ENCODE measurements at places on chromosomes 12 and 14.

DNA sequence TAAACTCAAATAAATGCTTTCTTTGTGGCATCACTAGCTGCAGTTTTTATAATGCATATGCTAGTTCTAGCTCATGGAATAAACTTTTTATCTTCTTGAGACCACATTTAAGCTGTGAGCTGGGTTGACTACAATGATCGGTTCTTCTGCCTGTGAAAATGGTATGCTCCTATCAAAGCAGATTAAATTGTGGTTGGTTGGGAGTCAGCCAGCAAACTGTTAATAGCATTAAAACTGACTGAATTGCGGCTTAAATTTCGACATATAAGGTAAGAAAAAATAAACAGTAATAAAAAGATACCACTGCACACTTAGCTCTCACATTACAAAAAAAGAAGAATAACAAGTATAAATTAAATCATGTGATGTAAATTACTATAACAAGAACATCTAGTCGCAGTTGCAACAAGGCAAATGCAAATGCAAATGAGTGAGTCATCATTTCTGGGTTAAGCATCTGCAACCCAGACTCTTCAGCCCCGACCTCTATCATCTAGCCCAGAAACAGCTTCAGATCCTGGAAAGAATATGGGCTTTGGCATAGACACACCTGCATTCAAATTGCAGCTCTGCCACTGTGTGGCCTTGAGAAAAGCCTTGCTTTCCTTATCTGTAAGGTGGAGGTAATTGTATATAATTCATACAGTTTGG is 19.8 kb upstream of the DHRS7 start:
- DNase-seq: no peak

- DNase-seq: peak; percentile 54
Measured at GRCh38 chr12:69738351-69739286, at the start of gene RAB3IP. Gene RAB3IP, plus strand, starts transcription at chr12:69738860. Its CDS starts 16,549 bp downstream, at chr12:69755409.

GRCh38 chr12:130429656-130430505 is 92.2 kb downstream of the PIWIL1 start:
- DNase-seq: no peak

DNA sequence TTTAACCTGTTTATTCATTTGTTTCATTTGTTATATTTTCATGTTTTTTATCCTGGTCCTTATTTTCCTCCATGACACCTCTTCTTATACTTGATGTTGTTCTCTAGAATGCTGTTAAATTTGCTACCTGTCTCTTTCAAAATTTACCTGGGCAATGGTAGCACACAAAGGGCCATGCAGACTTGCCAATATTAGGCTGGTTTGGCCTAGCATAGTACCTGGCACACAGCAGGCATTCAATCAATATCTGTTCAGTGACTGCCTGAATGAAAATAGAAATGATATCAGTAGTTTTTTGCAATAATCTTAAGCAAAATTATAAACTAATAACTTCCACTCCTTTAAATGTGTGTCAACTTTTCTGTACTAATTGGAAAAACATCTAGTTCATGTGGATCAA is 325.1 kb downstream of the APAF1 start:
- DNase-seq: no peak

GRCh38 chr14:100375266-100375962 is 52.3 kb downstream of the SLC25A47 start:
- peak; percentile 99 for DNase-seq

- DNase-seq: peak; percentile 78
Measured at GRCh38 chr12:107411792-107412535, 273.6 kb upstream of the PWP1 start.

DNA sequence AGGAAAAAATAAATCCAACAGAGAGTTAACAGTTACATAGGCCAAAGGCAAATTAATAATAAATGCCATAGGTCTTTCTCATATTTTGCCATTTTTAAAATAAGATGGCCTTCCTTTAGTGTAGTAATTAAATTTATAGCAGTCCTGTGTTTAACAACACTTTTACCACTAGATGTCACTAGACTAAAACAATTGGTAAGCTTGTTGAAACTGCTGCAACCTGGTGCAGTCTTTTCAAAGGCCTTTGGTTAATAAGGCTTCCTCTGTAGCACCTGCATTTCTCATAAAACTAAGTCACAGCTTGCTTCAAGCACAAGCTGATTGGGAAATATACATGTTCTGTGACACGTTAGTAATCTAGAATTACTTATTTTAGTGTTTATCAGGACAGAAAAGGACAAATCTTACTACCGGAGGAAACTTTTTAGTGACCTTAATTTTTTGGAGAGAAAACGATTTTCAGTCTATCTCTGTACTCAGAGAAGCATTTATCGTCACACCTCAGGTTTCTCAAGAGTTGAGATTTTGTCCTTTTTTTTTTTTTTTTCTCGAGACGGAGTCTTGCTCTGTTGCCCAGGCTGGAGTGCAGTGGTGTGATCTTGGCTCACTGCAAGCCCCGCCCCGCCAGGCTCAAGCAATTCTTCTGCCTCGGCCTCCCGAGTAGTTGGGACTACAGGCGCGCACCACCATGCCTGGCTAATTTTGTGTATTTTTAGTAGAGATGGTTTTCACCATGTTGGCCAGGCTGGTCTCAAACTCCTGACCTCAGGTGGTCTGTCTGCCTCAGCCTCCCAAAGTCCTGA is 20.0 kb downstream of the BORCS5 start:
- DNase-seq: peak; percentile 81

GRCh38 chr14:101072531-101072930 is 169.0 kb upstream of the RTL1 start:
- no peak for DNase-seq

DNA sequence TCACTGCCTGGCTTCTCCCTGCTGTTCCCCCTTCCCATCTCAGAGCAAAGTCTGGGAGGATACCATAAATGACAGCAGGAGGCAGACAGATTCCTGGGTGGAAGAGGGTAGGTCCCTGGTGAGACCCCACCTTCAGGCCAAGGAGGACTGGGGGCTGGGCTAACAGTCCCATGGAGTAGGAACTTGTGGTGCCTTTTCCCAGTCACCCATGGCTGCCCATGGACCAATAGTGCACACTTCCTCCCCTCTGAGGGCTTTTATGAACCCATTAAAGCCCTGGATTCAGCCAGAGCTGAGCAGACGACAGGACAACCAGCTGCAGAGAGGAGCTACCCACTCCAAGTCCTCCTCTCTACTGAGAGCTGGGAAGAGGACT is 36.6 kb upstream of the OR5AU1 start:
- DNase-seq: no peak

DNA sequence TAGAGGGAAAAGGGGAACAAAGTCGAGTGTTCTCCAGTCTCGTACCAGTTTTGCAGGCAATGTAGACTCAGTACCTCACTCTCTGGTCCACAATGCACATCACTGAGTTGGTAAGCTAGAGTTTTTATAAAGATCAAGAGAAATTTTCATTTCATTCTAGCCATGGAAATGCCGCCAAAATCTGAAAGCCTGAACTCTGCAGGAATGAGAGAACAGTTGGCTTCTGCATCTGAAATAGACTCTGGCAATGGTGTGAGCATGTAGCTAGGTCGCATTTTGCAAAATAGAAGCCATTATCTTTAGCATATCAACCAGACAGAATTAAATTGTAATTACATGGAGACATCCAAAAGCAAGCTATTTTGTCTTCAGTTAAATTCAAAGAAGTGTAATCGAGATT is 381.0 kb downstream of the NOVA1 start:
- no peak for DNase-seq

DNA sequence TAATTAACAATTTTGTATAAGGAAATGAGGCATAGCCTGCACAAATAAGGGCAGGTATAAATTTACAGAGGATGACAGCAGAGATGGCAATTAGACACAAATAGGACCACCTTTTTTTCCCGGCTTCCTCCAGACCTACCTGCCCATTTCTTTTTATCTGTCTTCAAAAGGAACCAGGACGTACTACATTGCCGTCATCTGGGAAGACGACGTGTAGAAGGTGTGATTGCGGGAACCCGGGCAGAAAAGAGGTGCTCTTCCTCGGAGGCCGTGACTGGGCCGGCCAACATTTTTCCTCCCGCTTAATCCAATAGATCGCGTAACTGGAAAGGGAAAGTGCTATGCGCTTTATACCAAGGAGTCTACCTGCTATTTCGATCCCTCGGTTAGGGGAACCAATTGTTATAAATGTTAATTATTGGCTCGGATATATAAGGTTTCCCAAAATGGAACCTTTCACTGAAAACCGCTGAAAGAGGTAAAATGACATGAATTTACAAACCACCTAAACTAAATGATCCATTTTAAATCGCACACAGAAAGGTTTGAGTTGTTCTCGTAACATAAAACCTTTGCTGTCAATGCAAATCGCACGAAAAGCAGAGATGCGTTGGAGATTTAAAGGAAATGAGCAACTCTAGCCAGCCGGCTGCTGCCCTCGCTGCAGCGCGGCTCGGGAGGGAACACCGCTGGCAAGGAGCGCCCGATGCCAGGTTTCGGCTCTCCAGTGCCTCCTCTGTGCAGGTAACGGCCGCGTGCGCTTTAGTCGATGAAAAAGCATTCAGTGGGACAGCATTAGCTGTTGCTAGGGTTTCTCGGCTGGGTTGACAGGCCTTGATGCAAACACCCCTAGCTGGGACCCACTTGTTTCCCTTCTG is 2.8 kb upstream of the SIX1 start:
- DNase-seq: no peak

DNA sequence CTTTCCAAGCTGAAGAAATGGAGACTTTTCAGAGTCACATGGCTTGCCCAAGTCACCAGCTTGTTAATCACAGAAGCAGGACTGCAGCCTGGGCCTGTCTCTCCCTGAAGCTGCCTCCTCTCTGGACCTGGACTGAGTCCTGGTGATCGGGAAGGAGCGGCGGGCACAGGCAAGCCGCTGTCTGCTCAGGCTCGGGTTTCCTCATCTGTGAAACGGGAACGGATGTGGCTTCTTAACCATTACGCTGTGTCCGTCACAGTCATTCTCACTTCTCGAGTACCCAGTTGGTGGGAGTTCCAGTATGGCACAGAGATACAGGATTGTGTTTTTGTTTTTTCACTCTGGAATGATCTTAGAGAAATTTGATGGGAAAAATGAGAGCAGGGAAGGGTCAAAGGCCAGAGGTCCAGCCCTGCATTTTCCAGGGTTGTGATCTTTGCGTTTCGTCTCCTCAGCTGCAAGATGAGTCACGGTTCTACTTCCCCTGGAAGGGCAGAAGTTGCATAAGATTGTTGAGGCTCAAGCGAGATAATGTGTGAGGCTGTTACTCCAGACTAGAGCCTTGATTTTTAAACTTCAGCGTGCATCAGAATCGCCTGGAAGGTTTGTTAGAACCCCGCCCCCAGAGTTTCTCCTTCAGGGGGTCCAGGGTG is 7.6 kb upstream of the LRTM2 start:
- DNase-seq: peak; percentile 28

DNA sequence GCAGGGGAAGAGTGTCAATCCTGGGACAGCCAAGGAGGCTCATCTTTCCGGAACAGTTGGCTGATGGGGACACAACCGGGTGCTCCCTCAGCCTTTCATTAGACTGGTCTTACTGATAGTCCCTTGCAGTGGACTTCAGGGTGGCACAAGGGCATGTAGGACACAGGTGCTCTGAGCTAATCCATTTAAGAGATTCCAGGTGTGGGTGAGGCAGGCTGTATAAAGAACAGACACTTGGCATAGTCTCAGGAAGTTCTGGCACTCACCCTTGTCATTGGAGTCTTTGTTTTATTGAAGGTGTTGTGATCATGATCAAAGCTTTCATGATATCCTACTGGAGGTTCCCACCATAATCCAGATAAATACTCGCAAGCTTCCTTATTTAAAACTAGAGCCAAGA is 341.6 kb downstream of the EMP1 start:
- DNase-seq: no peak

DNA sequence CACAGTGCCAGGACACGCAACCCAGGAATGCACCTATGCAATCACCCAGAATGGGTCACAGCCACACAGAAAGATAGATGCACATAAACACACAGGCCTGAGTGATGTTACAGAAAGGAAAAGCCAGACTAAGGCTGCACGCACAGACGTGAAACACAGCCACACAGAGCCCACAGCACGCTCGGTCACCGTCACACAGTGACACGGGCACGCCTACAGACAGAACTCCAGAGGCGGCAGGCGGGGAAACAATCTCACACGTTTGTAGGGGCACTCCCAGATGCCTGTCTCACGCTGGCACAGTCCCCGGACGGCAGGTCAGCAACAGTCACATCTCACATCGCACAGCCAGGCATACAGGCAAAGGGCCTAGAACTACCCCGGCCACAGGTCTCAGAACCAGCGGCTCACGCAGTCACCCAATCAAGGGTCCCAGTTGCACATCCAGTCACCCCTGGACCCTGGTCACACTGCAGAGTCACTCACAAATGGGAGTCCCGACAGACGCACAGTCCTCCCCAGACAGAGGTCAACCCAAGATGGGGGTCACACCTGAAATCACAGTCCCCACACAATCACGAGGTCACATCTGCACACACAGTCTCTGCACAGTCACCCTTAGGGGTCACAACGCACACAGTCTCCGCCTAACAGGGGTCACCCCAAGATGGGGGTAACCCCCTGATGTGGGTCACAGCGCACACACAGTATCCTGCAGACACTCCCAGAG is 790 bp downstream of the SSH1 start:
- peak; percentile 93 for DNase-seq

DNA sequence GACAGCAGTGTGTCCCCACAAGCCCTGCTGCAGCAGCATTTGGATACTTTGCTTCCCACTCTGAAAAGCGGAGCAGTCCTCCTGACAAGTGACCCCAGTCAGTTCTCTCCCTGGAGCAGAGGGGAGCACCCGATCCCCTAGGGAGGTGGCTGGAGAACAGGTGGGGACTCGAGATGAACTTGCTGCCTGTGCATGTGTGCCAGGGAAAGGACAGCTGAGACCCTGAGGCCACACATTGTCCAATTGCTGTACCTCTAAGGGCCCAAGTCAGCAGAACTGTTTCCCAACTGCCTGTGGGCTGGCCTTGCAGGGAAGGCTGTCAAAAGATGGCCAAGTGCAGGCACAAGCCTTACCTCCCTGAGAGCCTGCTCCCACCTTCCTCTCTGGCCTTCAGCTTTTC is 55.1 kb downstream of the IFT43 start:
- no peak for DNase-seq

- DNase-seq: no peak
Measured at GRCh38 chr12:74066476-74066875, 471.2 kb upstream of the ATXN7L3B start.

- no peak for DNase-seq
Measured at GRCh38 chr12:107435520-107435919, 250.1 kb upstream of the PWP1 start.

GRCh38 chr12:3931776-3932175 is 58.6 kb upstream of the PARP11 start:
- DNase-seq: no peak

DNA sequence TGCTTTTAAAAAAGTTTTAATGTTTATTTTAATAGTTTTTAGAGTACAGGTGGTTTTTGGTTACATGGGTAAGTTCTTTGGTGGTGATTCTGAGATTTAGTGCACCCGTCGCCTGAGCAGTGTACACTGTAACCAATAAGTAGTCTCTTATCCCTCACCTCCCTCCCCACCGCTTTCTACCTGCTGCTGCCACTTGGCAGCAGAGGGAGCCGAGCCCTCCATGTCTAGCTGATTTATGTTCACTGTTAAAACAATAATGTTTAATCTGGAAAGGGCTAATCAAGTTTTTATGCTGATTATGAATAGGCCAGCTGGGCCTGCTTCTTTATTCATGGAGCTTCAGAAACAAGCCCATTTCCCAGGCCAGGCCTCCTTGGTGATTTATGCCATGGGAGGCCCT is 73.1 kb downstream of the ADCK1 start:
- DNase-seq: no peak

GRCh38 chr12:10218021-10218420 is 5.3 kb downstream of the GABARAPL1 start:
- DNase-seq: no peak

Measured in AG10803 (cell line).